Activated CD4-positive, alpha-beta T cell treated with anti-CD3 and anti-CD28 coated beads, Interleukin-2, amount 50 U/mL, for 24 hours (primary cell): ENCODE measurements at places on chromosomes 2 and 18.

DNA sequence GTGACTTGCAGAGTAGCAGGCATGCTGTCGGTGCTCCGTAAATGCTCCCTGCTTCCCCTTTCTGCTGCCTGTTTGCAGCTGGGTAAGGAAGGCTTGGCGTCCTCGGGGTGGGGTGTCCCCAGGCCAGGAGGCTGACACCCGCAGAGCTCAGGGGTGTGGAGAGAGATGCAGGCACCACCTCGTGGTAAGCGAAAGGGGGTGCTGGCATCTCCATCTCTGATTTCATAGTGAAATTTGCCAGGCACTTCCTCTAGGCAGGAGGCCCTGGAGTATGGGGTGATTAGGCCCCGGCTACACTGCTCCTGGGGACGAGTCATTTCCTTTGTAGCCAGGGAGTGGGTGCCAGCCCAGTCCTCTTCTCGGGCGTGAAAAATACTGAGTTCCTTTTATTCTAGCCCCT is 160.4 kb downstream of the KLHL29 start:
- DNase-seq = no peak

- DNase-seq = no peak
Observed at GRCh38 chr2:196066291-196067087, 2.1 kb downstream of the DNAH7 start.

DNA sequence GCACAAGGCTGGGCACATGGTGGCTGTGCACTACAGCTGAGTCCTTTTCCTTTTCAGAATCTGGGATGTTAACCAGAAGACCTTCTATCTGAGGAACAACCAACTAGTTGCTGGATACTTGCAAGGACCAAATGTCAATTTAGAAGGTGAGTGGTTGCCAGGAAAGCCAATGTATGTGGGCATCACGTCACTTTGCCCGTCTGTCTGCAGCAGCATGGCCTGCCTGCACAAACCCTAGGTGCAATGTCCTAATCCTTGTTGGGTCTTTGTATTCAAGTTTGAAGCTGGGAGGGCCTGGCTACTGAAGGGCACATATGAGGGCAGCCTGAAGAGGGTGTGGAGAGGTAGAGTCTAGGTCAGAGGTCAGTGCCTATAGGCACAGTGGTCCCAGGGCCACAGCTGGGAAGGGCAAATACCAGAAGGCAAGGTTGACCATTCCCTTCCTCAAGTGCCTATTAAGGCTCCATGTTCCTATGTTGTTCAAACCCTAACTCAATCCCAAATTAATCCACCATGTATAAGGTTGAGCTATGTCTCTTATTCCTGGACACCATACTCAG is 2.2 kb downstream of the IL1RN start:
- DNase-seq = no peak

DNA sequence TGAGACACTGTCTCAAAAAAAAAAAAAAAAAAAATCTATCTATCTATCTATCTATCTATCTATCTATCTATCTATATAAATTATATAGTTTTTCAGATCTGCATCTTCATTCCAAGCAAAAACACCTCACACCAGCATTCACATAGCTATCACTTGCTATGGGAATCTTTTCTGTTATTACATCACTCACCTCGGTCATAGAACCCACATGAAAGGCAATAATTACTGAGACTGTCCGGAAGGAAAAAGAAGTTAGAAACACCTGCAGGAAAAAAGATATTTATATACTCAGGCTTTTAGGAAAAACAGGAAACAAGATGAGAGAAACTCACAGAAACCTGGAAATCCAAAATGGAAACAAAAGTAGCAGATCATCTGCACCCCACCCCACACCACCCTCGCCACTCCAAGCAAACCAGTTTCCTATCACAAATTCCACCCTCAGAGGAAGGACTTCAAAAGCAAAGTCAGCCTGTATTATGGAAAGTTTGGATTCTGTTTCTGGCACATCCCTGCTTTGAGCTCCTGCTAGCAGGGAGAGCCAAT is 21.9 kb upstream of the CCDC141 start:
- no peak for DNase-seq

DNA sequence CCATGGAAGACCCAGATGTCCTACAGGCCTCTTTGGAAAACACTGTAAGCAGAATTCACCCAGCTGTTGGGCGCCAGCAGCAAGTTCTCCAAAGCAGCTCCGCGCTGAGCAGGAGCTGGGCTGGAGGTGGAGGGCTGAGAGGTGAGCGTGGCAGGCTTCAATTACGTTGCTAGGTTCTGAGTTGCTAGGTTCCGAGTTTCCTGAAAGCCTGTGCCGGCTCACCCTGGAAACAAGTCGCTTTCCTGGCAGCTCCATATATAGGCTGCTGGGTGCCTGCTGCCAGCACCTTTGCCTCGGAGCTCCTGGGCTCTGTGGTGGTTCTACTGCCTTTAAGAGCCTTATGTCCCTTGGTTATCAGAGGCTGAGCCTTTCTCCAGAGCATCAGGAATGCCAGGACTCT is 14.4 kb upstream of the EGR4 start:
- no peak for DNase-seq

DNA sequence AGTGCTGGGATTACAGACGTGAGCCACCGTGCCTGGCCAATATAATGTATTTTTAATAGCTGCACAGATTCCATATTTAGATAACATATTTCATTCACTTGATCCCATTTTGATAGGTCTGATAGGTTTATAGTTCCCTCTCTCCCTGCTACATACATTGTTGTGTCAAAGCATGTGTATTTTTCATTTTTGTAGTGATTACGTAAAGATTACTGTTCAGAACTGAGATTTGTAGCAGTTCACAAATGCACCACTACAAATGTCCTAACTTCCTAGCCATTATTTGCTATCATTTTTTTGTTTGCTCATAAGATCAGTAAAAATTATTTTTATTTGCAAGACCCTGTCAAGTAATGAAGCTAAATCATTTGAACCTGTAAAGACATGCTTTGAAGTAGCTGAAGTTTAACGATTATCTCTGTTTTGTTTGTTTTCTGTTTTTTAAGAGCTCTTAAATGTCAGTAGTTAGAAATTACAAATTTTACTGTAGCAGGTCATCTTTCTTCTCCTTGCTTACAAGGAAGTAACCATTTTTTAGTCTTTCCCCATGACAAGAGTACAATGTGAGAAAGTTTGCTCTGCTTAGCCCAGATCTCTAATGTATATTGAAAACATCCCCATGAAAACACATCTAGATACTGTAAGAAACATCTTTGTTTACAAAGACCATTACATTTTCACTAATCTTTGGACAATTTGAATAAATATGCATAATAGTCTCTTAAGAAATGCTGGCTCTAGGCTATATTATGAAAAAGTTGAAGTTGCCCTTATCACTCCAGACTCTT is 54.1 kb downstream of the EML4 start:
- no peak for DNase-seq

GRCh38 chr2:68521037-68521436 is 53.7 kb downstream of the APLF start:
- DNase-seq = no peak

- no peak for DNase-seq
Observed at GRCh38 chr2:157875641-157876065, 477 bp downstream of the ACVR1 start.

DNA sequence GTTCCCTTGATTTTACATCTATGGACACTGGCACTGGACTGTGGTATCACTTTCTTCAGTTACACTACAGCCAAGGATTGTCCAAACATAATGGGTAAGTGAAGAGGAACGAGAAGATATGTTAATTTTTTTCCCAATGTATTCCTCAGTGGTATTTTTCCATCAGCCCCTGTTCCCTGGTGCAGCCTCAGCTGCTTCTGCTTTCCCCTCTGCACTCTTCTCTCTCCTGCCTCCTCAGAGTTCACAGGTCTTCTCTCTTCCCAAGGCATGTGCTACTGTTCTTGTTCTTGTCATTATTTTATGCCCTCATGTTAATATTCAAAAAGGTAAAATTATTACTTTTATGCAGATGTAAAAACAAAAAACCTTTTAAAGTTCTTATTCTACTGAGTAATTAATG is 378.0 kb upstream of the NRXN1 start:
- DNase-seq = no peak

- no peak for DNase-seq
Observed at GRCh38 chr18:12908706-12909105, 24.7 kb upstream of the PTPN2 start.

DNA sequence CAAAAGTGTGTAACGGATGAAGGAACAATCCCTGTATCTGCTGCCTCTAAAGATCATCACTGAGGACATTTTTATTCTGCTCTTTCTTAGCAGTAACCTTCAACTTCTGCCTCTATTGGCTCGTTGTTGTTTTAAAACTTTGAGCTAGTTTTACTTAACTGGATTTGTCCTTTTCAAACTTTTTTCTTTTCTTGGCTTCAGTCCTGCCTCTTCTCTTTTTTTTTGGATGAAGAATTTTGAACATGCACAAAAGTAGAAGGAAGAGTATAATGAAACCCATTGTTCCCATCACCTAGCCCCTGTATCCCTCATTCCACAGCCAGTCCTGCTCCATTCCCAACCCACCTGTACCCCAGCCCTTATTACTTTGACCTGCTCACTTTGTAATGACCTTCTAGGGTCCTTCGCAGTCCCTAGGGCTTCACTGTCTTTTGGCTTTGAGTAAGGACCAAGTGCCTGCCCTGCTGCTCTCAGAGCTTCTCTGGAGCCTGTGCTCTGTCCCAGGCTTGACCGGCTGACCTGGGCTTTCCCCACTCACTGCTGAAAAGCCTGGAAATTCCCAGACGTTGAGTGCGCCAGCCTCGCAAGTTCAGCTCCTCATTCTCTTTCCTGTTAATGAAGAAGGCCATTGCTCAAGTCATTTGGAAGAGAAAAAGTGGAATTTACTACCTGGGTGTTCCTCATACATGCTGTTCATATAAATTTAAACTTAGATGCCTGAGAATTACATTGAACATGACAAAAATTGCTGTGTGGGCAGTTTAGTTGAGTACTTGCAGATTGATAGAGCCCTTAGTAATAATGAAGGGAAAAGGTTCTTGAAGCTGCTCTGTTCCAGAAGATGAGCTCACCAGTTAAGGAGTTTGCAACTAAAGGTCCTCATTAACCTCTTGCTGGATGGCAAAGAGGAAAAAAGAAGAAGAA is 149.3 kb upstream of the ALPP start:
- no peak for DNase-seq

DNA sequence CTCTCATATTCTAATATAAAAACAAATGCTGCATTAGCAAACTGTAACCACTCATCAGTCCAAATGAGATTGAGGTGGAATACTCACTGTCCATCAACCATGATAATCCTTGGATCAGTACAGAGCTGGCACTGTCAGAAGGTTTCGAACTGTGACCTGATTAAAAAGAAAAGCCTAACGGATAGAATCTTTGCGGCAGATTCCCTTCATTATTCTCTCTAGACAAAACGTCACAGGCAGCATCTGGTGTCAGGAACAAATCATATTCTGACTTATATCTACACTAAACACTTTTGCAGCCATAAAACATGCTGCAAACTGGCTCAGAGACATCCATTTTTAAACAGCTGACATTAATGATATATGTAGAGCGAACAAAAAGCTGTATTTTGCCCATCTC is 677.7 kb upstream of the NXPH2 start:
- no peak for DNase-seq

- no peak for DNase-seq
Observed at GRCh38 chr2:190455358-190456095, 47.4 kb downstream of the MFSD6 start.

DNA sequence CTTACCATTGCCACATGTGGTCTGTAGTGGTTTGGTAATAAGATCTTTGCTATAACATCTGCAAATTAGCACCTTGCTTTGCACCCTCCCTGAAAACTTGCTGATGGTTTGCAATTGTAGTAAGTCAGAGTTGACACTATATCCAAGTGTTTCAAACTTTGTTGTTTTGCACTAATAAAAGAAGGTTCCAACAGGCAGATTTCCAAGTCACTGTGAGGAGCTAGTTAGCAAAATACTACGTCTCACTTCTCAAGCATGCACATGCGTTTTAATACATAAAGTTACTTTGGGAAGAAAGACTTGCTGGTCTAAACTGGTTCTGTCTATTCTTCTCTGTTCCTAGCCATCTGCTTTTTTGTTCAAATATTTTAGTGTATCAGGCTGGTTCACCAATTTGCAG is 103.7 kb upstream of the ZNF521 start:
- DNase-seq = no peak

DNA sequence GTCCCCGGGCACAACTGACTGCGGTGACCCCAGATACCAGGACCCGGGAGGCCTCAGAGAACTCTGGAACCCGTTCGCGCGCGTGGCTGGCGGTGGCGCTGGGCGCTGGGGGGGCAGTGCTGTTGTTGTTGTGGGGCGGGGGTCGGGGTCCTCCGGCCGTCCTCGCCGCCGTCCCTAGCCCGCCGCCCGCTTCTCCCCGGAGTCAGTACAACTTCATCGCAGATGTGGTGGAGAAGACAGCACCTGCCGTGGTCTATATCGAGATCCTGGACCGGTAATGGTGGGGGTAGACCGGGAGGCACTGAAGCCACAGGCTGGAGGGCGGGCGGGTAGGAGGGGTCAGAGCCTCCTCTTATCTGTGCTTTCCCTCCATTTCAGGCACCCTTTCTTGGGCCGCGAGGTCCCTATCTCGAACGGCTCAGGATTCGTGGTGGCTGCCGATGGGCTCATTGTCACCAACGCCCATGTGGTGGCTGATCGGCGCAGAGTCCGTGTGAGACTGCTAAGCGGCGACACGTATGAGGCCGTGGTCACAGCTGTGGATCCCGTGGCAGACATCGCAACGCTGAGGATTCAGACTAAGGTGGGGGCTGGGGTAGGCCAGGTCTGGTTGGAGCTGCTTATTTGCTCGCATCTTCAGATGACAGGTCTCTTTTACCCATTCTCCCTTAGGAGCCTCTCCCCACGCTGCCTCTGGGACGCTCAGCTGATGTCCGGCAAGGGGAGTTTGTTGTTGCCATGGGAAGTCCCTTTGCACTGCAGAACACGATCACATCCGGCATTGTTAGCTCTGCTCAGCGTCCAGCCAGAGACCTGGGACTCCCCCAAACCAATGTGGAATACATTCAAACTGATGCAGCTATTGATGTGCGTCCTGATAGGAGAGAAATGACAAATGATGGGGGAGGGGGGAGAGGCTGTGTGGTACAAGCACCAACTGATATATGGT is 780 bp downstream of the HTRA2 start:
- no peak for DNase-seq

- DNase-seq = no peak
Observed at GRCh38 chr2:30527411-30527810, 80.4 kb downstream of the LCLAT1 start.

- no peak for DNase-seq
Observed at GRCh38 chr2:230879271-230879882, 14.6 kb downstream of the ITM2C start.
